ENCODE measurements at places on chromosomes 11 and 22. TPM values are rescaled to one million over a fixed set of nuclear protein-coding genes. Genes with fewer than 3 reads are reported as not detected.

The LRRC74B gene
- not detected for total RNA-seq

The CATSPERZ gene
- not detected for total RNA-seq

DNA sequence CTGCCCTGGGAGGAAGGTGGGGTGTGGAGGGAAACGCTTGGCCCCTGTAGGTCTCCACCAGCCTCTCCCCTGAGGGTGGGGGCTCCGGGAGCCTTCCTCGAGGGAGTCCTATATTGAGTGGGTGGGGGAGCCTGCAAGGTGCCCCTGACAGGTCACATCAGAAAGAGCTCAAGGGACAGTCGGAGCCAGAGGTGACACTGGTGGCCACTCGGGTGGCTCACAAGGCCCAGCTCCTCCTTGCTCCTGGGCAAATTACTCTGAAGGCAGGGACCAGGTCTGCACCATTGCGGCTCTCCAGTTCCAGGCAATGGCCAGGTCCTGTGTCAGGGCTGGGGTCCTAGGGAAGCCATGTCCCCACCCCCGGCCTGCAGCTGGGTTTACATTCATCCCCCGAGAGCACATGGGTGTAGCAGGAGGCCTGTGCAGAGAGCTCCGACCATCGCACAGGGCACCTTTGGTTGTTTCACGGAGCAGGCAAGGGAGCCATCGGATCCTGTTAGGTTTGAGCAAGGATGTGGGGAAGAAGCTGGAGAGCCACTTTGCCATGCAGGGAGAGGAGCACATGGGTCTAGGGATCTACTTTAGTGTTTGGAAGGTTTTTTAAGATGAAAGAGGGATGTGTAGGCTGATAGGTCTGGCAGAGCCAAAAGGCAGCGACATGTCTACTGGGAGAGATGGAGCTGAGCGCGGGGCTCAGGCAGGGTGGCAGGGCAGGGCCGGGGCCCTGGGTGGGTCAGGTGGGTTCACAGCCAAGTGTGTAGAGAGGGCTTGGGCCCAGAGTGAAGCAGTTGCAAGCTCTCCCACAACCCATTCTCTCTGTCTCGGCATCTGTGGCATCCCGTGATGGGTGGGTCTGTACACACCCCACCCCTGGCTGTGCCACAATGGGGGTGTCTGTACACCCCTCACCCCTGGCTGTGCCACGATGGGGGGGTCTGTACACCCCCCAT is 14.8 kb downstream of the CCND1 start:
- no peaks in the 10 kb centered on the region for H3K27me3 ChIP-seq
- H3K36me3 ChIP-seq = no peaks in the 10 kb centered on the region
- no peaks in the 10 kb centered on the region for H3K4me1 ChIP-seq
- H3K4me3 ChIP-seq = no peak overlapping the region
- H3K27ac ChIP-seq = no peak overlapping the region
- no peak for DNase-seq

DNA sequence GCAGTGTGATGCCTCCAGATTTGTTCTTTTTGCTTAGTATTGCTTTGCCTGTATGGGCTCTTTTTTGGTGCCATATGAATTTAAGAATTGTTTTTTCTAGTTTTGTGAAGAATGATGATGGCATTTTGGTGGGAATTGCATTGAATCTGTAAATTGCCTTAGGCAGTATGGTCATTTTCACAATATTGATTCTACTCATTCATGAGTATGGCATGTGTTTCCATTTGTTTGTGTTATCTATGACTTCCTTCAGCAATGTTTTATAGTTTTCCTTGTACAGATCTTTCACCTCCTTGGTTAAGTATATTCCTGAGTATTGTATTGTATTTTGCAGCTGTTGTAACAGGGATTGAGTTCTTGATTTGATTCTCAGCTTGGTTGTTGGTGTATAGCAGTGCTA is 18.3 kb upstream of the ZBED5 start:
- peaks cover 37% of the 10 kb centered on the region for H3K36me3 ChIP-seq
- no peak for DNase-seq
- H3K27me3 ChIP-seq = no peaks in the 10 kb centered on the region
- H3K4me1 ChIP-seq = peaks cover 8% of the 10 kb centered on the region

The NXPE4 gene
- total RNA-seq = not detected

DNA sequence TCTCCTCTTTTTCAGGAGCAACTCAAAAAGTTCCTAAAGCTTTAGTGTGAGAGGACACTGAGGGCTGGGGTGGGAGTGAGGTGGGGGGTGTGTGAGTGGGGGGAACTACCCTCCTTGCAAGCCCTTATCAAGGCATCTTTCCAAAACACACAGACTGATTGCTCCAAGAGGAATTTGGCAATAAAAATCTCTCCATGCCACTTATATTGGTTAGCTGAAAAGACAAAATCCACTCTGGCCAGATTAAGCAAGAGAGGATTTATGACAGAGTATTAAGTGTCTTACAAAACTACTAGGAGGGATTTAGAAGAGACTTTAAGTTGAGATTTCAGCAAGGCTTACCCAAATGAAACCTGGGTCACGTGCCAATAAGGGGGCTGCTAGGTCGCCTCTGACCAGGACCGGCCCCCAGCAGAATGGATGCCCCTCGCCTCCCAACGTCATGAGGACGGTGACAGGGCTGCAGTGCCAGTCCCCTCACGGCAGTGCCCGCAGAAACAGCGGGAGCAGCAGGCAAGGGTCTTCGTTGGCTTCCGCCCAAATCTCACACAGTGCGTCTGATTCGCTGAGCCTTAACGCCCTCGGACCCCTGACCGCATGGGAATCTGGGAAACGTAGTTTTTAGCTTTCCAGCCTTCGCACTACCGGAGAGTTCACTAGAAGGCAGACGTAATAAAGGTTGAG is 22.1 kb upstream of the CTR9 start:
- no peak overlapping the region for H3K4me3 ChIP-seq
- peaks cover 15% of the 10 kb centered on the region for H3K4me1 ChIP-seq
- peaks cover 15% of the 10 kb centered on the region for H3K27me3 ChIP-seq
- no peak for DNase-seq

All from activated CD8-positive, alpha-beta memory T cell treated with anti-CD3 and anti-CD28 coated beads, Interleukin-2, amount 10 ng/mL, durations not matched to agents 7 days and 5 days (primary cell).